NCI-H1417 (cell line): ENCODE measurements at places on chromosomes 4 and X.
A peak's percentile ranks its signal among the peaks of the same experiment; 100 is the strongest.

DNA sequence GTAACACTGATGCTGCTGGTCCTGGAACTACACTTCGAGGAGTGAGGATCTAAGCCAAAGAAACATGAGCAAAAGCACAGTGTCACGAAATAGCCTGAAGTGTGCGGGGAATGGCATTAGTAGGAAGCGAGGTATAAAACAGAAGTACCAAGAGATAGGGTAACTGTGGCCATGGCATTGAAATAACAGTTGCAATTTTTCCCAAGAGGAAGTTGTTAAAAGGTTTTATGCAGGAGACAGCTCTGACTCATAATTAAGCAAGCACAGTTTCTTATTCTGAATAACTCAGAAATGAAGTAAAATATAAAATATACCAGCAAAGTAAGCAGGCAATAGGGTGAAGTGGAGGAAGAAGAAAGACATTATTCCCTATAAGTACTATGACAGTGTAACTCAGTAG, 90.3 kb upstream of the TMEM150C start:
- no peak for DNase-seq

DNA sequence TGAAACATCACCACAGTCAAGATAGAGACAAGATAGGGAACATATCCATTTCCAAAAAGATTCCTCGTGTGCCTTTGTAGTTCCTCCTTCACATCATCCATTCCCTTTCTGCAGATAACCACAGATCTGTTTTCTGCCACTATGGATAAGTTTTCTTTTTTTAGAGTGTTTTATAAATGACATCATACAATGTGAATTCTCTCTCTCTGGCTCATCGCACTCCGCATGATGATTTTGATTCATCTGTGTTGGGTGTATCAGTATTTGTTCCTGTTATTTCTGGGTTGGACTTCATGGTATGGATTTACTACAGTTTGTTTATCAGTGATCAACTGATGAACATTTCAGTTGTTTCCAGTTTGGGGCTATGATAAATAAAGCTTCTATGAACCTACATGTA, 23.2 kb upstream of the ANXA3 start:
- no peak for DNase-seq

DNA sequence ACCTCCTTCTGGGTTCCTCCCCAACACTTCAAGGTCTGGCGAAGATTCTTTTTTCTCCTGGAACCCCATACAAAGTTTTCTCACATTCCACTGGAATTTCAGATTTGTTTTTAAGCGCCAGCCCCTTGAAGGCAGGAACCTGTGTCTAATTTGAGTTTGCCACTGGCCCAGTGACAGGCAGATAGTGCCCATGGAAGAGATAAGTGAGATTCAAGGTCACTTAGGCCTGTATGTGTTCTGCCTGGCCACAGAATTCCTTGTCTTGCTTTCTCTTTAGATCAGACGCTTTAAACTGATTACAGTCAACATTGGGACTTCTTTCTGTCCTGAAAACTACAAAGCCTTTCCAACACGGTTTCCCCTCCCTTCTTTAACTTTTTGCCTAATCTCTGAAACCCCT, 11.2 kb downstream of the ATOH1 start:
- no peak for DNase-seq

GRCh38 chr4:161411901-161412300, 751.9 kb downstream of the FSTL5 start:
- no peak for DNase-seq

- DNase-seq = no peak
Observed at GRCh38 chr4:71683309-71683708, 100.6 kb downstream of the GC start.

DNA sequence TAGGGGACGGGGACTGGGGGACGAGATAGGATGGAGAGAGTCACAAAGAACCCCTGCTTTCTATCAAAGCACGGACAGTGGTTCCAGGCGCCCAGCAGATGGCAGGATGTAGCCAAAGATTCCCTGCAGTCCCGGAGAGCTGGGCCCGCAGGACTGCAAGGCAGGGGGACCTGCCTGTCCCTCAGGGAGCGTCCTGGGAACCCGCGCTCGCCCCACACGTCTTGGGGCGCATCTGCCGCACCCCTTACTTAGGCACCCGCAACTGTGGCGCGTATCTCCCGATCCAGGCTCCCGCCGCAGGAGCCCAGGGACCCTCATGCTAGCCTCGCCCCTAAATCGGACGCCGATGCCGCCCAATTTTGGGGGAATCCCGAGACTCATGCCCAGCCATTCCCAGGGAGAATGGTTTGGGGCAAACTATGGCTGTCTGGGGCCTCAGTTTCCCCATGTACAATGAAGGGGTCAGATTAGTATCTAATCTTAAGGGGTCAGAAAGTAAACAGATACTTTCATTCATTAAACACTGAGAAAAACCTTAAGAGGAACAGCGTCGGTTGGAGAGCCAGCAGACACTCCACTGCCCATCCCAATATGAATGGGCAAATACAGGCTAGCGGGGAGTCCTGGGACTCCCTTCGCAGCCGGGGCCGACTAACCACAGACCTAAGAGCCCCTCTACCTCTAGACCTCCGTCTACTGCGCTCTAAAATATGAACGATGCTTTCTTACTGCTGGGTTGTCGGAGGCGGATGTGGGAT, 581 bp upstream of the STK32B start:
- DNase-seq = peak; percentile 83

DNA sequence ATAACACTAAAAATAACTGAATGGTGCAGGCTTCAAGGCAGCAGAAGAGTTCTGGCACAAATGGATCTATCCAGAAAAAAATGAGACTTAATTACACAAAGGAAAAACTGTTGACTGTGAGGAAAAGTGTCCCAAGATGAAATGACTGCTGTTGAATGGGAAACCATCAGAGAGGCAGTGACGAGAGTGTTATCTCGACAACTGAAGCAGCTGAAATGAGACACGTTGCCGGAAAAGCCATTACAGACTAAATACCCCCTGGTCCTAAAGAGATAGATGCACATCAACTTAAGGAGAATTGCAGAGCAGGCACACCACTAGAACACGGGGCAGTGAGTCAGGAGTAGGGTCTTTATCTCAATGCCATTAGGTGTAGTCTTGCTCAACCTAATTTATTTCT, 277.8 kb downstream of the DMD start:
- no peak for DNase-seq

DNA sequence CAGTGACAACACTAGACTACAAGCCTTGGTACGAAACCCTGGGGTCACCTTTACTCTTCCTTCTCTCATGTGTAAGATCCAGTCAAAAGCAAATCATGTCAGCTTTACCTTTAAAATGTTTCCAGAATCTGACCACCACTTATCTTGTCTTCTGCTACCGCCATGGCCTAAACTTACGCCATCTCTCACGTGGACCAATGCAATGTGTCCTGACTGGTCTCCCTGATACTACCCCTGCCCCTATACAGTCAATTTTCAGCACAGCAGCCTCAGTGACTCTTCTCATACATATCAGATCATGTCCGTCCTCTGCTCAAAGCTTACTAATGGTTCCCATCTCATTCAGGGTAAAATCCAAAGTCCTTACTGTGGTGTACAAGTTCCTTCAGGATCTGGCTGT, 15.0 kb upstream of the MAML3 start:
- no peak for DNase-seq

GRCh38 chrX:129525896-129526295, 2.6 kb upstream of the SMARCA1 start:
- no peak for DNase-seq

GRCh38 chr4:42360256-42360669, 37.0 kb upstream of the SHISA3 start:
- no peak for DNase-seq

GRCh38 chr4:77989968-77990367, 67.2 kb upstream of the FRAS1 start:
- DNase-seq = no peak

DNA sequence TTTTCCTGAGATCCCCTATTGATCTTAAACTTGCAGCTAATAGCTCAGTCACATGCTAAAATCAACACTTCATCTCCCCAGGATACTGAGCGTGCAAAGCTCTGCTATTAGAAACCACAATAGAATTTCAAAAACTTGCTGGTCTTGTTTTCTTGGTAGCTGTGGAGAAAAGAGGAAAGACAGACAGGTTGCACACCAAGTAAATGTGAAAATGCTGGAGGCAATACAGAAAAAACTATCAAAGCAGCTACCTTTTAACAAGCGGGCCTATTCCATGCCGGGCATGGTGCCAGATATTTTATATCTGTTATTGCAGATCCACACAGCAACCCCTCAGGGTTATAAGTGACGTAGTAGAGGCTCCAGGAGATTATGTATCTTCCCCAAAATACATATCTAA, 171.9 kb downstream of the DCTD start:
- DNase-seq = no peak

- DNase-seq = peak; percentile 13
Observed at GRCh38 chr4:141016117-141016798, 117.0 kb downstream of the RNF150 start.

GRCh38 chr4:47531954-47532321, 46.9 kb downstream of the ATP10D start:
- no peak for DNase-seq

DNA sequence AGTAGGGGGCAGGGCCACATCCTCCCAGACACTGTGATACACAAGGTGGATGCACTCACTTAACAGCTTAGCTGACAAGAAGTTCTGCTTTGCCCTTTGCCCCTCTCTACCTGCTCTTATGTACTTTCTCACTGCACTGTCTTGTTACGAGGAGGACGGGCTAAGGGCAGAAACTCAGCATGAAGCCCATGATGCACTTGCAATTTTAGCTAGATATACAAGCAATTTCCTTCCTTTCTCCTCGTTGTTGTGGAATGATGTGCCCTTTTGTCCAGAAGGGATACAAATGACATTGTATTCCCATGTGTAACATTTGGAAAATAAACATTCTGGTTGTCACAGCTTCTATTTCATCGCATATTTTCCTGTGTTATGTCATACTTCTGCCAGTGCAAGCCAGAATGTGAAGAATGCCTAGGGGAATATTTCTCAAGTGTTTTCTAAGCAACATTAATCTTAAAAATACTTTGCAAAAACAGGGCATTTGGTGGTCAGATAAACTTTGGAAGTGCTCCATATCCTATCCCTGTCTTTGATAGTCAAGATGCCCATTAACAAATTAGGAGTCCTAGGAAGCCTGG, 47.2 kb downstream of the MAOA start:
- no peak for DNase-seq

DNA sequence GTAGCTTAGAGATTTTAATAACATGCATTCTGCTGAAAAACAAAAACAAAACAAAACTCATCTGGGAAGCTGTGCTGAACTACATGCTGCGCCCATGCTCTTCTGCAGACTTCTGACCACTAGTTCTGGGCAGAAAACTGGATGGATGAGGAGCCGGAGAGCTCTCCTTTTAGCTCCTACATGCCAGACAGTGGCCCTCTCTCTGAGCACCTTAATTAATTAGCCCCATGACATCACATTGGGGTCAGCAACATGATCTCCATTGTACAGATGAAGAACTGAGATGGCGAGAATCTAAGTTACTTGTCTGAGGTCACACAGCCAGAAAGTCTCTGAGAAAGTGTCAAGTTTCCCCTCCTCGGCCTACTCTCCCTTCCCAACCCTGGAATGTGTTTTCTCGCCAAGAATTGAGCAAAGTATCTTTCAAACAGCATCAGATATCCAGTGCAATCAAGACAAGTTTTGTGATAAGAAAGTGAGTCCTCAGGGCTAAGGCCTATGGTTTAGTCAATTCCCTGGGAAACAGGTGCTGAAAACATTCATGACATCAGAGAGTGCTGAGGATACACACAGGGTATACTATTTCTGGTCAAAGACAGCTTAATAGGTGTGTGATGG, 21.6 kb downstream of the SCD5 start:
- no peak for DNase-seq

DNA sequence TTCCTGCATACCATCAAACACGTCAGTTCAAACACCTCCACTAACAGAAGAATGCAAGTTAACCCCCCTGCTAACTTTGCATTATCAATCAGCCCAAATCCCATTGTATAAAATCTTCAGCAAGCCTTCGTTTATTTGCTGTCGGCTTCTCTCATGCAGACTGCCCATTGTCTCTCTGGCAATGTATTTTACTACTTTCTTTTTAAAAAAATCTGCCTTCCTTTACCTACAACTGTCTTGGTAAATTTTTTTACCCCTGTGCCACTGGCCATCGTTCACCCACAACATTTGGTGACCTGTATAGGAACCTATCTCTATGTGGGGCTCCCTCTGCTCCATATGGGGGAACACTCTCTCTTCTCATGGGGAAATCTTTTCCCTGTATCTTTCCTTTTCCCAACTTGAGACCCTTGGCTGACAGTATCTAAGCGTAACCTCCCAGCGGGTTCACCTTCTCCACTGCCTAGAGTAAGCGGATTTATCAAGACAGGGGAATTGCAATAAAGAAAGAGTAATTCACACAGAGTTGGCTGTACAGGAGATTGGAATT, 244.6 kb downstream of the CPXCR1 start:
- no peak for DNase-seq

GRCh38 chrX:150234126-150234525, 129.0 kb upstream of the MAMLD1 start:
- no peak for DNase-seq

GRCh38 chr4:48546336-48546735, 56.3 kb downstream of the ZAR1 start:
- peak; percentile 69 for DNase-seq
